Activated CD4-positive, alpha-beta memory T cell treated with anti-CD3 and anti-CD28 coated beads for 36 hours (primary cell): ENCODE measurements at places on chromosomes 1 and 21.
A peak's percentile ranks its signal among the peaks of the same experiment; 100 is the strongest.

GRCh38 chr1:244552336-244552735 is 91.3 kb downstream of the CATSPERE start:
- DNase-seq, result no peak

DNA sequence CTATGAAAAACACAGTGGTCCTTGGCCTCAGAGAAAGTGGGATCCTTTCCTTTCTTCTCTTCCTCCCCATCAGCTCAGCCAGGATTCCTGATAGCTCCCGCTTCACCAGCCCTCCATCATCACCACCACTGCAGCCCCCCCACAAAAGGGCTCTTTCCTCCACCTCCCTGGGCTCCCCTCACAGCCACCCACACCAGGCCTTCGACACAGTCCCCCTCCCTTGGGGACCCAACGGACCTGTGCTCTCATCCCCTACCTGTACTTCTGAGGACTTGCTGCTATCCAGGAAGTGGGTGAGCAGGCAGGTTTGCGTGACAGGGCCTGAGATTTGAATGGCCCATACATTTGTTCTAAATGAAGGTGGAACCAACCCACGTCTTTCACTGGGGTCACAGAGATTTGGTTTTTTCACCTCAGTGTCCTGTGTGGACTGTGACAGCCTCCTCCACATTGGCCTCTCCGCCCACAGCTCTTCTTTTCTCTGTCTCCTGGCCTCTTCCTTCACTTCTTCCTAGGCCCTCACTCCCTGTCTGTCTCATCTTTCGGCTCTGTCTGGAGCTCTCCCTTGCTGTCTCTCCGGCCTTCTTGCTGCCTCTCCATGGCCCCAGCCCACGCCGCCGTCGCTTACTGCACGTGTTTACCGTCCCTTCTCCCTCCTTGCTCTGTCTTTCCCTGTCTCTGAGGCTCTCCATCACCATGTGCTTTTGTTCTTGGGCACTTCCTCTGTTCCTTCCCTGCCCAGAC is 238.6 kb downstream of the FOXD2 start:
- no peak for DNase-seq

DNA sequence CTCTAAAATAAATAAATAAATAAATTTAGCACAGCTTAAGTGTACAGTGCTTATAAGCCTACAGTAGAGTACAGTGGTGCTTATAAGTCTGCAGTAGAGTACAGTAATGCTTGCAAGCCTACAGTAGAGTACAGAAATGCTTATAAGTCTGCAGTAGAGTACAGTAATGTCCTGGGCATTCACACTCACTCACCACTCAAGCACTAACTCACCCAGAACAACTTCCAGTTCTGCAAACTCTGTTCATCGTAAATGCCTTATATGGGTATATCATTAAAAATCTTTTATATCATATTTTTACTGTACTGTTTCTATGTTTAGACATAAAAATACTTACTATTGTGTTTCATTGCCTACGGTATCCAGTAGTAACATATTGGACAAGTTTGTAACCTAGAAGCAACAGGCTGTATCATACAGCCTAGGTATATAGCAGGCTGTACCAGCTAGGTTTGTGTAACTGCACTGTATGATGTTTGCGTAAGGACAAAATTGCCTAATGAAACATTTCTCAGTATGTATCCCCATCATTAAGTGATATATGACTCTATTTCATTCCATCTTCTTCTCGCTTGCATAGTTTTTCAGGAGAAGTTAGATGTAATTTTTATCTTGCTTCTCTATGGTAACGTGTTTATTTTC is 14.0 kb upstream of the S100B start:
- DNase-seq, result no peak

GRCh38 chr1:211518330-211519289 is 26.6 kb upstream of the RD3 start:
- no peak for DNase-seq

DNA sequence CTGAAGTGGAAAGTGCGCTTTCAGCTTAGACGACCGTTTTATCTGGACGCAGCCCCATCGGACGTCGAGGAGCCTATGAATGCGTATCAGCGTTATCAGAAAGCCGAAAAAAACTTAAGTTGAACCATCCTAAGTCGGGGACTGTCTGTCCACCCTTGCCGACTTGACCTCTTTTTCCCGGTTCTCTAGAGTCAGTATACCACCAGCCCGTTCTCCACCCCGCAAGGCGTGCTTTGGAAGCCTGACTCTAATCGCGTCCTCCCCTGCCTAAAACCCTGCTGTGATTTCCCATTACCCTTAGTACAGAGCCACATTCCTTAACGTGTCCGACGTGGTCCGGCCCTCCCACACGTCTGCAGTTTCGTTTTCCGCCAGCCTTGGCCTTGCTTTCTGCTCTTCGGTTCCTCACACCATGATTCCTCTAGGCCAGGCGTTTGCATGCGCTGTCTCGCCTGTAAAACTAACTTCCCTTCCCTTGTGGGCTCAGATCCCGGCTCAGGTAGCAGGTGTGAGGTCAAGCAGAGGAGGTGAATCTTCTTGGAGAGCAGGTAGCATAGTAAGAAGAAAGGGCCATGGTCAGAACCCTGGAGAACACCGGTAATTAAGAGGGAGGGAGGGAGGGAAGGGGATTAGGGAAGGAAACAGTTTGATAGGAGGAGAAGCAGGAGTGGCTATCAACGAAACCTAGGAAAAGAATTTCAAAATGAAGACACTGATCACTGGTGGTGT is 865 bp downstream of the ADPRS start:
- DNase-seq, result peak; percentile 29

DNA sequence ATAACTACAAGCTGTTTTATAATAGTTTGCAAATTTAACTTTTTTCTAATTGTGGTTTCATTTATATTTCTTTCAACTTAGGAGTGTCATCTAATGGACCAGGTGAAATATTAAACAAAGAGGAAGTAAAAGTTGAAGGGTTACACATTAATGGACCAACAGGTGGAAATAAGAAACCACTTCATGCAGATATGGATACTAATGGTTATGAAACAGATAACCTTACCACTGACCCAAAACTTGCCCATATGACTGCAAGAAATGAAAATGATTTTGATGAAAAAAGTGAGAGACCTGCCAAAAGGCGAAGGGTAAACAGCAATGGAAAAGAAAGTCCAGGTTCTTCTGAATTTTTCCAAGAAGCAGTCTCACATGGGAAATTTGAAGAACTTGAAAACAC is 59.7 kb downstream of the MIER1 start:
- no peak for DNase-seq

DNA sequence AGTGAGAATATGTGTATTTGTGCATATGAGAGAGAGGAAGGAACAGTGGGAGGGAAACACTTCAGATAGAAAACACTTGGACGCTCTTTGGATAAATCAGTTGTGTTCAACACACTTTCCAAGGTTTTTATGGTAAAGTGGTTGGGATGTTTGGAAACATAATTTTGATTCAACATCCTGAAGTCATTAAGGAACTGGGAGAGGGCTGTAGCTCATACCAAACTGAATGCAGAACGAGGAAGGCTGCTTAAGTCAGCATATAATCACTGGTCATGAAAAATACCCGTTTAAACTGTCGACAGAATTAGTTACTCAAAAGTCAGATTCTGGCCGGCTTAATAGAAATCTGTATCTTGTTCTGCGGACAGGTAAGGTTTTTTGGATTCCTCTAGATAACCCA is 14.9 kb downstream of the LIX1L start:
- DNase-seq, result no peak

DNA sequence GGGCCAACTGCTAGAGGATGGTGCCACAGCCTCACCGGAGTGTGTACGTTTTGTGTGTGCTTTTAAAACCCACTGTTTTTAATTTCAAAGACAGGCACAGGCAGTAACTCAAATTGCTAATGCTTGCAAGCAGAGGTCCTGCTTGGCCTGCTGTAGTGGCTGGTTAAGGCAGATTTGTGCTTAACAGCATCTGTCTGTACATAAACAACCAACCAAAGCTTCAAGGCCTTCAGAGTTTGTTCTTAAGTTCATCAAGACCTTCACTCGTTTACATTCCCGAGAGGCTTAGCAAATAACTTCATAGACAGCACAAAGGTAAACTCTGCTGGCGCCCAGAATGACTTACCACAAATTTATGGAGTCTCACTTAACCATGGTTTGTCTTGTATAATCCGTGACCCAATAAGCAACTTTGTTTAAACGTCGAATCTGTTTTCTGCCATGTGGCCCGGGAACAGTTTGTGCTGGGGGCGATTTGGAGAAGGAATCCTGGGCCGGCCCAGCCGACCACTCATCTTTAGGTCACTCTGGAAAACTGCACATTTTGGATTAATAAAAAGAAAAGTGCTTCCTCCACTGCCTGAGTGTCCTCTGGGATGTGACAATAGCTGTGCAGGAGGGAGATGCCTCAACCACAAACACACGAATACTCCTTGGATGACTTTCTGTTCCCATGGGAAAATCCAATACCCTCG is 58.1 kb downstream of the CAPZB start:
- no peak for DNase-seq

DNA sequence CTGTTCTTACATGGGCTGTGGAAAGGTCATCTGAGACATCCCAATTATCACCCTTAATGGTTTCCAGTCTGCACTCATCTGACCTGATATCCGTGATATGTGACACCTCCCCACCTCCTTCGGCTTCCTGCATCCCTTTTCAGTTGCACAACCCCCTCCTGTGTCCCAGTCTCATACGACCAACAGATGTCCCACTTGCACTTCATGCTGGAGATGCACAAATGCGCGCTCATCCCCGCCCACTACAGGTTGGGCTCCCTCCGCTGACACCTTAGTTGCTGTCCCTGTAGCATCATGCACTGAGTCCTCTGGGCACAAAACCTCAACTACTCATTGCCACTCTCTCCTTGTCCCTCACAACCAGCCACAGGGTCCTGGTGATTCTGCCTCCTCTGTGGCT is 94.4 kb downstream of the MIS18A start:
- DNase-seq, result no peak

DNA sequence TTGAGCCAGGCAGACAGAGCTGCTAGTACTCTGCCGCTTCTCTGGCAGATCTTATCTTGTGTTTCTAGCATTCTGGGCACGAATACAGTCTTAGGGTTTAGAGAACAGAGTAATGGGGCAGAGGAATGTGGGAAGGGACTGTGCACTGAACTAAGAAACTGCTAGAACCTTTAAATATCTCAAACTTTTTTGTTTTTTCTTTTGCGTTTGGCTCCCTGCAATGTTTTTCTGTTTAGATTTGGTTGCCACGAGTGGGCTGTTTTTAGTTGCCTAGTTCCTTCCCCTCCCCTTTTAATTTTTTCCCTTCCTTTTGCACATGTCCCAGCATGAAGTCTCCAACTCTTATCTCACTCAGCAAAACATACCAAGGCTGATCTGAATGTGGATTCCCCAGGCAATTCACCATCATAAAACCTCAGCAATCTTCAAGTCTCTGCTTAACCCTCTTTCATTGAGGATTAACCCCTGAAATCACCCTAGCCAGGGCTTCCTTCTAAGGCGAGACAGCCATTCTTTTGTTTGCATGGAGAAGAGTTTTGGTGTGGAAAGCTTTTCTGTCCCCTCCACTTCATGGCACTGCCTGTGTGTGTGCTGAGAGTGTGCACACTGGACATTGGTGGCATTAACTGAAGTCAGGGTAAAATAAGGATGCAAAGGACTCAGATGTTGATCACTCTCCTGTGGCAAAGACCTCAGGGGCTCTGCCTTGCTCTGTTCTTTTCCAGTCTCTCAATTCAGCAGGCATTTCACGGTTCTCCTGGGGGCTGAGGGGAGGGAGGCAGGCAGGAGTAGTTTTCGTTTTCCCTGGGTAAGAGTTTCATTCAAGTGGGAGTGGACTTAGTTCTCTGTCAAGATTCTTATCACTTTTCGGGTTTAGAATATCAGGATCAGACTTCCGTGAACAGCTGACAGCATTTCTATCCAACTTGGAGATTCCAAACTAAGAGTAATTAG is 2.8 kb upstream of the ATF3 start:
- no peak for DNase-seq

DNA sequence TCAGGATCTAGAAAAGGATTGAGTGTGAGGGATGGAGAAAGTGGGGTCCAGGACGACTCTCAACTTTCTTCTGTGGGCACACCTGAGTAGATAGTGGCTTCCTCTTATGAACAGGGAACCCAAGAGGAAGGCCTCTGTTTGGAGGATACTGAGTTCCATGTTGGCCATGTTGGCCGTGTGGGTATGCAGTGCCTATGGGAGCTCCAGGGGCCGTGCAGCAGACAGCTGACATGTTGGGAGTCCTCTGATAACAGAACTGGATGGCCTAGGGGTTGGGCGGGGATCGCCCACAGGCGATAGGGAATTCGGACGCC is 43.0 kb downstream of the TMEM53 start:
- no peak for DNase-seq

GRCh38 chr1:15961492-15961891 is 14.4 kb downstream of the ZBTB17 start:
- DNase-seq, result no peak

DNA sequence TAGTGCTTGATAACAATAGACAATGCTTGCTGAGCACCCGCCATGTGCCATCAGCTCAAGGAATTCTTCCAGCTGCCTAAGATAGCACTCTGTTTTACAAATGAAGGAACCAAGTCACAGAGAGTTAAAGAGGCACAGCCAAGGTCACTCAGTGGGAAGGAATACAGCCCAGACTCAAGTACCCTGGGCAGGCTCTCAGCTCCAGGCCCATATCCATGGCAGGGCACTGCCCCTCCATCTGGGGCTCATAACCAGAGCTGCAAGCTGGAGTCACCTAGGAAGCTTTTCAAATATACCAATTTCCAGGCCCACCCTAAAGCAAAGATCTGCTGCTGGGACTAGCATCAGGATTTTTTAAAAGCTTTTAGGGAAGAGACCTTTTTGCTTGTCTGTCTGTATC is 1.6 kb downstream of the CLEC20A start:
- no peak for DNase-seq

- no peak for DNase-seq
Observed at GRCh38 chr21:35940074-35940927, 120.0 kb downstream of the SETD4 start.

DNA sequence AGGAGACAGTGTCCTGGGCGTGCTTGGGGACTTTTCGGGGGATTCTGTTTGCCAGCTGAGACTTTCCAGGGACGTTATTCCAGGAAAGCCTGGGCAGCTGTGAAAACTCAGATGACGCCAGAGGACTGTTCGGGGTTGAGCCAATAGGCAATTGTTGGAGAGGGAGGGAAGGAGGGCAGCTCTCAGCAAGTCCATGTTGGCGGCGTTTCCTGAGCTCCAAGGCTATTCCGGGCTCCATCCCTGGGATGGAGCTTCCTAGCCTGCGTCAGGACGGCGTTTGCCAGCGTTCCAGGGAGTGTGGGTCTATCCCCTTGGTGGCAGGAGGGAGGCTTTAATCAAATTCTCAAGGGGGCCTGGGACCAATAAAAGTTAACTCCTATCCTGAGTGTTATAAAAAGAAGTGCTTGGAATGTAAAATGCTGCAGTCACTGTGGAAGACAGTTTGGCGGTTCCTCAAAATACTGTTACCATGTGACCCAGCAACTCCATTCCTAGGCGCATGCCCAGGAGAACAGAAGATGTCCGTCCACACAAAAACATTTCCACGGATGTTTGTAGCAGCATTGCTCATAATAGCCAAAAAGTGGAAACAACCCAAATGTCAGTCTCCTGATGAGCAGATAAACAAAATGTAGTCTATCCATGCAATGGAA is 15.2 kb downstream of the SLC27A3 start:
- DNase-seq, result no peak

- no peak for DNase-seq
Observed at GRCh38 chr1:223486366-223486765, 93.2 kb downstream of the CCDC185 start.

- no peak for DNase-seq
Observed at GRCh38 chr1:170932236-170932635, 3.1 kb upstream of the MROH9 start.

- DNase-seq, result no peak
Observed at GRCh38 chr1:15139654-15140350, 13.7 kb upstream of the TMEM51 start.

GRCh38 chr1:1573843-1574720 is 581 bp downstream of the SSU72 start:
- peak; percentile 79 for DNase-seq
